ENCODE measurements at places on chromosomes 6 and 20.

- DNase-seq = no peak
These were observed 36.2 kb upstream of the PLCB1 start for GRCh38 chr20:8095648-8096572.

GRCh38 chr6:108736002-108736361 is 112.2 kb upstream of the ARMC2 start:
- DNase-seq = no peak

DNA sequence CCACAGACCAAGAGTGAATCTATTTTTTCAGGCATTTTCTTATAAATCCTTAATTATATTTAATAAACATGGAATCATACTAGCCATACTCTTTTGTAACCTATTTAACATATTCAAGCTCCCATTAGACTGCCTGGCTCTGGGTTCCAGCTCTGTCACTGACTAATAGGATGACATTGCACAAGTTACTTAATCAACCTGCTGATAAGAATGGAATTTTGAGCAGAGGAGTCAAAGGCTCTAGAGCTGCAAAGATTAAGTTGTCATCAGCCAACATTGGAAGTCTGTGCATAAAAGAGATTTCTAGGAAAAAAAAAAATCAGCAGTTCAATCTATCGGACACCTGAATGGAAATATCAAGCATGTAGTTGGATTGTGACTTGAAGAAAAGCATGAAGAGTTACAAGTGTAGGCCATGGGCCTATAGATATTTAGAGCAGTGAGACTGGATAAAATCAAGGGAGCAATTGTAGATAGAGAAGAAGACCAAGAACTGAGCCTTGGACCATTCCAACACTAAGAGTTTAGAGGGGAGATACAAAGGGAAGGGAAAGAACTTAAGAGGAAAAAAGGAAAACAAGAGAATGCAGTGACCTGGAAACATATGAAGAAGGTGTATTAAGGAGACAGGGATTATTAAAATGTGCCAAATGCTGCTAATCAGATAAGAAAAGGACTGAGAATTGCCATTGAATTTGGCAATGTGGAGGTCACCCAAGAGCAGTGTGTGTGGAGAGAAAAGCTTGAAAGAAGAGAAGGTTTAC is 11.0 kb upstream of the HINT3 start:
- DNase-seq = no peak

DNA sequence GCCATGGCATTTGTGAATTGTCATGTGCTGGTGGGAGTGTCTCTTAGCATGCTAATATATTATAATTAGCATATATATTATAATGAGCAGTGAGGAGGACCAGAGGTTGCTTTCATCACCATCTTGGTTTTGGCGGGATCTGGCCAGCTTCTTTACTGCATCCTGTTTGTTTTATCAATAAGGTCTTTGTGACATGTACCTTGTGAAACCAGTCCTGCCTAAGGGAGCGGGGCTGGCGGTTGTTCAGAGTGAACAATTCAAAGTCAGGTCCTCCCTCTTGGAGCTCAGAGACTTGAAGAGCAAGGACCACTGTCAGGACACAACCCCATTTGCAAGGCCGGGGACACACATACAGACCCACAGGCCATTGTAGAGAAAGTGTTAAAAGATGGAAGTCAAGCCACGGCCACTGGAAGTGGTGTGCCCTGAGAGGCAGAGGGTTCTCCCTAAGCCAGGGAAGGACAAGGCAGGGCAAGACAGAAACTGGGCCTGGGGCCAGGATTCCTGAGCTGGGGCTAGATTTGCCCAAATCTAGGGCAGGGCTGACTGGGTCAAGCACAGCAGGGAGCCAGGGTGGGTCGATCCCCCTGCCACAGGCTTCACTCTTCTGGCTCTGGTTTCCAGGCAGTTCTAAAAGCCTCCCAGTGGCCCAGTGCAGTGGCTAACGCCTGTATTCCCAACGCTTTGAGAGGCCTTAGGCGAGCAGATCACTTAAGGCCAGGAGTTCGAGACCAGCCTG is 14.2 kb downstream of the SLC52A3 start:
- DNase-seq = no peak

GRCh38 chr6:2078888-2079287 is 166.5 kb downstream of the GMDS start:
- DNase-seq = no peak

DNA sequence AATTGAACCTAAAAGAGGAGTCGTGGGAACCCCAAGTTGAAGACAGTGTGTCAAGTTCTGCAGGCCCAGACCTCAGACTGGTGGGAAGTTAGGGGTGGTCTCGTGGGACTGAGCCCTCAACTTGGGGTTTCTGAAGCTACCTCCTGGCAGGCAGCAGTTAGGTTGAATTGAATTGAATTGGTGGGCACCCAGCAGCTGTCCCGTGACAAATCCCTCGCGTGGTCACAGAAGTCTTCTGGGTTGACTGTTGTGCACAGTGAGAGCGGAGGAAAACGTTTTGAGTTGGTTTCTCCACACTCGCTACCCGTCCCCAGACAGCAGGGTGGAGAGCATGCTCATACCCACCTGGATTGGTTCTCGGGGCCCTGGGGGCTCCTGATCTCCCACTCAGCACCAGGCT is 12.9 kb downstream of the SLC4A11 start:
- no peak for DNase-seq

DNA sequence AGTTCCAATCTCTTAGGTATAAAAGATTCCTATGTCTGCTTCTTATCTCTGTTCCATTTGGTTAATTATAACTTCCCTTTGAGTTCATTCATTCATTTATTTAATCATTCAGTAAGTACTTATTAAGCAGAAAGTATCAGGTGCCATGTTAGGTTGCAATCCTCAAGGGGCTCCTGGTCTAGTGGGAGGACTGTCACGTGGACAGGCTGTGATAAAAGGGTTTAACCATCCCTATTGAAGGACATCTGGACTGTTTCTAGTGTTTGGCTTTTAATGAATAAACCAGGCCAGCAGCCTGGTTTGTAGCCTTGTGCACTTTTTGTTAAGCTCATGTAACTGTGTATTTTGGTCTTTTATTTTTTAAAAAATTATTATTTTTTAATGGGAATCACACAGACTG is 162.1 kb upstream of the OGFRL1 start:
- DNase-seq = no peak

DNA sequence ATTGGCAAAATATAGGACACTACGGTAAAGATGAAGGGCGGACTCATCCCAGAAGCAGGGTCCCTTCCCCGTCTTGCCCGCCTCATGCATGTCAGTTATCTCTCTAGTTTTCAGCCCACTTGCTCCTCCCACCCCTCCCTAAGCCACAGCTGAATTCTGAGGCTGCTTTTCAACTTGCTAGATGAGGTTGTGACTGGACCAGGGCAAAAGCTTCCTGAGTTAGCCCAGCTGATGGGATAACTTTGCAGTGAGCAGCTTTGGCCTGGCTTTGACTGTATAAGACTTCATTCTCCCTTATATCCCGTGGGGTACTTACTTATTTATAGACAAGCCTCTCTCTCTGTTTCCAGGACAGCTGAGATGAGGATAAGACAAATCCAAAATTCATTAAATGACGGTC is 23.2 kb downstream of the GHRH start:
- DNase-seq = no peak

DNA sequence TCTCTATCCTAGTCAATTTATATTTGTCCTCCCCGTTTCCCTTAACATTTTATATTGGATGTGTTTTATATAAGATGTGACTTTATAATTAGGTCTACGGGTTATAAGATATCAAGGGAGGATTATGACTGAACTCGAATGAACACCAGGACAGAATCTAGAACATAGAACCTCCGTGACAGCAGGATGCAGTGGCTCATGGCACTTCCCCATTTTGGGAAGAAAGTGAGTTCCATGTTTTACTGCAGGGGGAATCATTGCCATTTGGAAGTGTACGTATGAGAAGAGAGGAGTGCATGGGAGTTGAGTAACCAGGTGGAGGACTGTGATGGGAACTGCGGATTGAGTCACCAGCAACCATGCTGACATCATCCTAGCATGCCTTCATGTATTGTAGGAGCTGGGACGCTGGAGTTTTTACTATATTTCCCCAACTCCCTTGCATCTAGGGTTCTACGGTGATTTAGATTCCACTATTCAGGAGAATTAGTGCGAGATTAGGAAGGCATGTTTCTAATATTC is 56.1 kb upstream of the FOXC1 start:
- no peak for DNase-seq

- no peak for DNase-seq
These were observed 181.0 kb downstream of the TRIM27 start for GRCh38 chr6:28742668-28743270.

GRCh38 chr20:45336530-45337366 is 11.5 kb downstream of the SDC4 start:
- DNase-seq = no peak

- DNase-seq = no peak
These were observed 35.4 kb upstream of the RCAN2 start for GRCh38 chr6:46526607-46527006.

DNA sequence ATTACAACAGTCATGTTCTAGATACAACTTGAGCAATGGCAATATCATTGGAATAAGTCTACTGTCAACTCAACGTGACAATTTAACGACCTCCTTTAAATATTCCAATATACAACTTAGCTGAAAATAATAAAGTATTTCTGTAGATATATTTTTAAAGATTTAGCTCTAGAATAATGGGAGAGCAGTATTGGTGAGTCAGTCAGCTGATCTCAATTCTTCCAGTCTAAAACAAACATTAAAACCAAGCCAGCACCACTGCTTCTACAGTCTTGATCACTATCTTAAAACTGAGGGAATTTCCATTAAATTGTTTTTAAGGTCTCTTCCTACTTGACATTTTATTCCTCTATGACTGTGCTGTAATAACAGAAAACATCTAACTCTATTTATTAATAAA is 38.2 kb downstream of the NOL7 start:
- no peak for DNase-seq

- no peak for DNase-seq
These were observed 186.1 kb downstream of the LAMA2 start for GRCh38 chr6:129069006-129069405.

DNA sequence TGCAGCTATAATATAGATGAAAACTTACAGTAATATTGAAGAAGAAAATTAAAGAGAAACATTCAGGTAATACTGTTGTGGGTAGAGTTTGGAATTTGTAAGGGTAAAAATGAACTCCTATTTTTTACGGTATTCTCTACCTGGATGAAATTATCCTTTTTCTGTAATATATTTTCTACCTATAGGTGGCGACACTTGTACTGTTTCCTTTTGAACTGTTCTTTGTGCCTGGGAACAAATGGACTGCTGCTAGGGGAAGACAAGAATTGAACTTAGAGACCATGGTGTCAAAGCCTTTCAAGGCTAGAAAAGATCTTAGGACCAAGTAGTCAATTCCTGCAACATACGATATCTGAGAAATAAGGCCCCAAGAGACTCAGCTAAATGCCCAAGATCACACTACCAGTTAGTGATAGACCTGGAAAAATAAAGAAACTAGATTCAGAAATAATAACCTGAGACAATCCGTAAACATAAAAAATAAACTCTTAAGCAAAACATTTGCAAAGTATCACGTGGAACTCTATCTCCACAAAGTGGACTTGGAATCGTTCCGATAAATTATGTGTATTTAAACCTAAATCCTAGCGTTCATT is 383.8 kb downstream of the TFAP2A start:
- no peak for DNase-seq

- DNase-seq = no peak
These were observed 593.4 kb downstream of the EYS start for GRCh38 chr6:65113581-65113980.

Measured in activated effector memory CD4-positive, alpha-beta T cell treated with anti-CD3 and anti-CD28 coated beads, Interleukin-2, amount 50 U/mL, for 16 hours (primary cell).